ENCODE measurements at places on chromosomes 4 and X.

DNA sequence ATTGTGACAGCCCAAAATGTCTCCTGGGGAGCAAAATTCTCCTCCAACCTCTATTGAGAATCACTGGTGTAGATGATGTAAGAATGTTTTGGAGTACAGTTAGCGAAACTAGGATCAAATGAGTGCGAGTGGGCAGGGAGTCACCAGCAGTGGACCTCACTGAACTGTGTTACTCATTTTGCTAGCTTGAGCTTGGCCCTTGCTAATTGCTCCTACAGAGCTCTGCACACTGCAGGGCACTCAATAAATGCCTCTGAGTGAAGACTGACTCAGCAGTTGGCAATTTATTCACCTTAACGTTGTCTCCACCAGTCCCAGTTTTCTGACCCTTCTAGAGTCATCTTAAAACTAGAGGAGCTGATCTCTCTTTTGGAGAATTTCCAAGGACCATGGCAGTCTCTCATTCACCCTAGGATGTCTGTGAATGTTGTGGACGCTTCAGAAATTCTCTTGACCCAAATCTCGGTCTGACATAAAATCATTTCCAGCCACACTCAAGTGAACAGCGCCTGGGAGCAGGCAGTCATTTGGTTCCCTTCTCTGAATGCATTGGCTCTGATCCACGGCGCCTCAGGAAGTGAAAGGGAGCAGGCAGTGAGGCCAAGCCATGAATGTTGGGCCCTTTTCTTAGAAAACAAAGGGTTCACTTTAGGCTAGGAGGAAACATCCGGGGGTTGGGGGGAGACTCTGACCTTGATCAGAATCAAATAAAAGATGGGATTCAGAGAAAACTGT, 148.1 kb downstream of the NWD2 start:
- peak; percentile 71 for DNase-seq

- DNase-seq, result no peak
Observed at GRCh38 chrX:113868711-113869110, 715.2 kb upstream of the HTR2C start.

DNA sequence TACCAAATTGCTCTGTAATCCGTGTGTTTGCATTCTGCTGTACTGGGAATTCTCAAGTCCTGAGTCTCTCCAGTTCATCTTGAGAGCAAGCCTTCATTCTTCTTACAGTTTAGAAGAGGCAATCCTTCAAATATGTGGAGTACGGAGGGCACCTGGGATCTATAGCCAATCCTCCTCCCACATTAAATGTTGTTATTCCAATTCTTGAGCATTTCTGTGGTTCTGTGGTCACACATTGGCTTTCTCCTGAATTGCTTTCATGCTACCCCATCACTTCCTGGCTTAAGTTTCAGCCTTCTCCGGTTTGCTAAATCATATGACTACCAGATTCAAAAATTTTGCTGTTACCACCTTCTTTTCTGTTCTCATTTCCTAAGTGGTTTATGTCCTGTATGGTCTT, 611.1 kb downstream of the PCDH19 start:
- no peak for DNase-seq

DNA sequence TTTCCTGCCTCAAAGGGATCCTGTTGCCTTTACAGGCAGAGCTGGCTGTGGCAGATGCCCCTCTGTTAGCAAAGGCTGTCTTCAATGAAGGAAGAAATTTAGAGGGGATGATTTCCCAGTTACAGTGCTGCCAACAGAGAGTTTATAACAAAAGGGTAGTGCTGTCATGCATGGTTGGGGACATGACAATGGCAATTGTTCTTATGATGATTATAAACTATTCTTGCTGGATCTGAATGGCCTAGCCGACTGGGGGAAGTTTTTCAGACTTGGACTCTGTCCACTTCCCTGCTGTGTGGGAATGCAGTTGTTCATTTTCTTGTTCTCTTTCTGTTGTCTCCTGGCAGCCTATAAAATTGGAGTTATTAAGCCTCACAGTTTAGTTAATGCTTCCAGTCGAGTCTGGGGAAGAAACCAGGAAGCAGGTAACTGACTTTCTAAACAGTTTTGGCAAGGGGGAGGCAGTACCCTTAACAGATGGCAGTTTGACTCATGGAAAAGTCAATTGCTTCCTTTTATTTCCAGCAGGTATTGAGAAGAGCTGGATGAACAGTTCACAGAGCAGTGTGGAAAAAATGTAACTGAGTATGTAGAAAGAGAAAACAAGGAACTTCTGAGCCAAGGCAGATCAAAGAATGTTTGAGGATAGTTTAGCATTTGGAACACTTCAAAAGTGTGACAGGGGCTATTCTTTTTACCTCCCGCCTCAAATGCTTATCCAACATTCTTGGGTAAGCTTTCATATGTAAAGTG, 582.6 kb downstream of the RAPGEF2 start:
- DNase-seq, result peak; percentile 52

DNA sequence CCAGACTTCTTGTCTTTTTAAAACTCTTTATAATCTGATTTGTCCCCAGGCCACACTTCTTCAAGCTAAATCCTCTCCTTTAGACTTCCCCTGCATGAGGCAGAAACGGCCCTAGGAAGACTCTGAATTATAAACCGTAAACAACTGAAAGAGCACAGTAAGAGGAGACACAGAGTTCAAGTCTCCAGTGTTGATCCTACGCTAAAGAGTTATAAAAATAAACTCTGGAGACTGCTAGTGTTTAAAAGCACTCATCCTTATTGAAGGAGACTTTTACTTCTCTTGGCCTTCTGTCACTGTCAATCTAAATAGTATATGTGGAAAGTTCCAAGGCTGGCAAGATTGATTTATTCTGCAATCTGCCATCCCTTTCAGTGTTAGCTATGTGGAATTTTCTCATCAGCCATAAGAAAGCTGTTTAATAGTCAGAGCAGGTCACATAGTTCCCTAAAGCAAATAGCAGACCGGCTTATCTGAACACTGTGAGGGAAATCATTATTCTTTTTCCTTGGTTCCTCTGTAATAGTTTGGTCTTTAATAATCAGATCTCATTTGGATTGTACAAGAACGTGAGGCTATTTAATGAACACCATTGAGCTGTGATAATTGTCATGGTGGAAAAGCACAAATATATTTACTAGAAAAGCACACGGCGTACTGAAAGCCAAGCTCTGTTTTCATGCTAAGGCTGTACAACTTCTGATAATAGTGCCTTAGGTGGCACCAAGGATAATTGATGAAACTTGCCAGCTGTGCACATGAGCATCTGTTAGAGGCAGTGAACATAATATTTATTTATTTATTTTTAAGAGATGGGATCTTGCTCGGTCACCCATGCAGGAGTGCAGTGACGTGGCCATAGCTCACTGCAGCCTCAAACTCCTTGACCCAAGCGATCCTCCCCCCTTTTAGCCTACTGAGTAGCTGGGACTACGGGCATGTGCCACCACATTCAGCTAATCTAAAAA, 157.7 kb downstream of the CEP135 start:
- peak; percentile 73 for DNase-seq
